ENCODE measurements at places on chromosomes 2 and 18.

DNA sequence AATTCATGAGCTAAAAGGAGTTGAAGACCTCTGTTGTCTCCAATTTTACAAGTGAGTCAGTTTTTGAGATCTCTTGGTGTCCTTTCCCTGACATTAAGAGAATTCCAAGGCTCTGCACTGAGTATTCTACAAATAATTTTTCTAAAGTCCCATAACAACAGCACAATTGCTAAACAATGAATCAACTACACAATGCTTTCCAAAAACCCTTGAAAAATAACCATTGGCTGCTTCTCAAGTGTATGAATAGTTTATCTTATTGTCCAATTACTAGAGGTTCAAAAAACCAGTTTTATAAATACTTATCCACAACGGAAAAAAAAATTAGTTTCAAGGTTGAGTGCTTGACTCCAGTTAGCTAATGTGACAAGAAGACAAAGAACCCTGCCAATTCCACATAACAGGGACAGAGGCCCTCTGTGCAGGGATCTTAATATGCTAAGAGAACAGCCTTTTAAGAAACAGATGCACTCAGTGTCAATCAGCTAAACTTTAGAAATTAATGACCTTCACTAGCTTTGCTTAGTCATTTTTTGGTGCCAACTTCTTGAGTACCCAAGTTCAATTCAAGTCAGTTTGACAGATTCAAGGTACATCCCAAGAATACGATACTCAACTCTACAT, 266.6 kb upstream of the CYP26B1 start:
- DNase-seq, result no peak

- DNase-seq, result no peak
These were observed 322.2 kb downstream of the SLC8A1 start for GRCh38 chr2:40129725-40130124.

- no peak for DNase-seq
These were observed 126.8 kb downstream of the CDH20 start for GRCh38 chr18:61459896-61460648.

DNA sequence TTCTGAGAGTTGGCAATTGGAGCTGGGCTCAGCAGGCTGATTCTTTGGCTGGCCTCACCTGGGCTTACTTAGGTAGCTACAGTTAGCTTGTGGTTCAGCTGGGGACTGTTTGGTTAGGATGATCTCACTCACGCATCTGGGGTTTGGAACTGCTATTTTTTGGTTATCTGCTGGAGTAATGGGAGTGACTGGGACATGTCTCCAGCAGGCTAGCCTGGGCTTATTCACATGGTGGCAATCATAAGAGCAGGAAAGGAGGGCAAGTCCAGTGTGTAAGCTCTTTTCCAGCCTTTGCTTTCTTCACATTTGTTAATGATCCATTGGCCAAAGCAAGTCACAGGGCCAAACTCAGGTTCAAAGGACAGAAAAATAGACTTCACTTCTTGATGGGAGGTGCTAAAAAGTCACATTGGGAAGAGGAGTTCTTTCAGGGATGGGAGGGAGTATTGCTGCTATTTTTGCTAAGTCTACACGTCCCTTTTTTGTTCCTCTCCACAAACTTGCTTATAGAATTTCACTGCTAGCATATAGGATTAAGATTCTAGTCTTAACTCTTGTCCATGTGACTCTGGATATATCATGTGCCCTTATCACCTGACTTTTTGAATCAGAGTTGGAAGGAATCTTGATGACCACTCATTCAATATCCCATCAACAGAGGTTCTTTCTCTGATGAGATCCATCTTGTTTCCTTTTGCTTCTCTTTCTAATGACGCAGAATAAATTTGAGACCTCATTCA, 174.0 kb downstream of the ZFP36L2 start:
- DNase-seq, result no peak

DNA sequence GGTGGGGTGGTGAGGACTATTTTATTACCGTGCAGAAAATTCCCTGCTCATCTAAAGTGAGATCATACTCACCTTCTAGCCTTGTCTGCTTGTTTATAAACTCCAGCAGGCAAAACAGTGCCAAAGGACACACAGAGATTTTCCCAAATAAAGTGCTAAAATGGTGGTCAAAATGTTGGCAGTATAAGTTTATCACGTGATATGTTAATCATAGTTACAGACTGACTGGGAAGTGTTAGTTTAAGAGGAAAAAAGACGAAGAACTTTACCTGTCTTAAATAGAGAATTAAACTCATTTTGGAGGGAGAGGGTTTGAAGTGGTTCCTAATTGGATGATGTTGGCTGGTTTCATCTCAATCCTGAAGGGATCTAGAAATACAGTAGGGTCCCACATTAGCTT, 691.7 kb upstream of the FANCL start:
- no peak for DNase-seq

- DNase-seq, result no peak
These were observed 781.3 kb upstream of the ID2 start for GRCh38 chr2:7900593-7900992.

DNA sequence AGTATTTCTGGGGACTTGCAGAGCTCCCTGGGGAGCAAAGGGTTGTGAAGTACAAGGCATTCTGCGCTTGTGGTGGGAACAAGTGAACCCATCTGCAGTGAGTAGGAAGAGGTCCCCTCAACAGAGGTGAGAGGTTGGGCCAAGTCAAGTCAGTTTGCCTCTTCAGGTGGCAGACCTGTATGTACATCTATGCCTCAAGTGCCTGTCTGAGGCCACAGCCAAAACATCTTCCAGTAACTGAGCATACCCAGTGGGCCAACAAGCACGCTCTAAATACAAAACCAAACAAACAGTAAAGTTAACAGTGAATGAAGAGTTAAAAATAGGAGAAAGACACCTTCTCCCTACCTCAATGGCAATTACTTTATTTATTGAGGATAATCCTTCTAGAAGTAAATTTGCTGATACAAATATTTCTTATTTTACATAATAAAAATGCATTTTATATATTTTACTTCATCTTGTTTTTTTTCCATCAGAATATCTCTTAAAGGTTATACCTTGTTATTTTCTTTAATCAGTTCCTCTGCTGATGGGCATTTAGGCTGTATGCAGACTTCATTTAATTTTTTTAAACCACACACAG, 2.5 kb downstream of the GYPC start:
- no peak for DNase-seq

DNA sequence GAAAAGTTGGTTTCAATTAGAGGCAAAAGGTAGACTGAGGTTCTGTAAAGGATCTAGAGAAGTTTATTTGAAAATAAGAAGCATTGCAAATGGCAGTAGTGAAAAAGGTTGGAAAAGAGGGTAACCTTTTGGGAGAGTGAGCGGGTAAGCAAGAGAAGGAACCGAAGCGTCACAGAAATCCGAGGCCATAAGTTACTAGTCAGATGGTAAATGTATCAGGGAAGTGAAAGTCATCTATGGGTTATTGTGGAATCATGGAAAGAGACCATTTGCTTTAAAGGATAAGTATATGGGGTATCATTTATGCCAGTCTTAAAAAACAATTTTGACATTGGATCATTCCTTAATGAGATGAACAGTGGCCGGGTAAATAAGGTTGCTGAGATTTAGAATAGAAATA, 30.5 kb downstream of the EML4 start:
- DNase-seq, result no peak

- no peak for DNase-seq
These were observed 276.6 kb upstream of the SIX2 start for GRCh38 chr2:45285771-45286390.

GRCh38 chr2:220985561-220985960, 586.5 kb downstream of the EPHA4 start:
- no peak for DNase-seq

GRCh38 chr2:46552528-46552927, 73.2 kb downstream of the TMEM247 start:
- DNase-seq, result no peak

DNA sequence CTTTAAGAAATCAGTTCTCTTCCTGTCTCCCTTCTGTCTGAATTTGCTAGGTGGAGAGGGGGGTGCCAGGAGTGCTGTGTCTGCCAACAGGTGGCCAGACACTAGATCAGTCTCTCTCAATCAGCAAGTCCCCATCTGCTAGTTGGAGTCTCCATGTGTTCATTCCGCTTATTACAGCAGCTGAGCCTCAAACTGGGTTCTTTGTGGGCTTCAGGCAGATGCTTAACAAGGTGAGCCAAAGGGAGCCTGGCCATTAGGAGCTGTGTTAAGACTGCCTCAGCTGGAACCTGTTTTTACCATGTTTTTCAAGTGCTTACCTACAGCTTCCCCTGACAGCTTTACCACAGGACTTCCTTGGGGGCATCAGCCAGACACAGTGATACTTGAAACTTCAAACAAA, 401.9 kb downstream of the LRP1B start:
- no peak for DNase-seq

DNA sequence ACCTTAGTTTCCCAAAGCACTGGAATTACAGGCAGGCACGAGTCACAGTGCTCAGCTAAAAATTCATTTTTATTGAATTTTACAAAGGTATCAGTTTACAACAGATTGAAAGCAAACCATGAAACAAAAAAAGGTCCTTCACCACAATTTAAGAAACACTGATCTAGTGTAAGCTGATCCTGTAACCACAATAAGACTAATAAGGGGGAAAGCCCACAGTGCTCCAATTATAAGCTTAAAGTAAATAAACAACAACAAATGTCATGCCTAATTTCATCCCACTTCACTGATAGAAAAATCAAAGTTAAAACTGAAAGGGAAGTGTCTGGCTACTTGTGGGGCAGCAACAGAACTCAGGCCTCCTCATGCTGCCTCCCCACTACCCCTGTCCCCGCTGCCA, 49.2 kb downstream of the ICA1L start:
- no peak for DNase-seq
